ENCODE measurements at places on chromosomes 12 and 14.

- no peak for DNase-seq
Measured at GRCh38 chr12:131795064-131795463, 33.1 kb upstream of the MMP17 start.

GRCh38 chr14:103343905-103344797 lies 10.1 kb downstream of the EIF5 start:
- DNase-seq, result no peak

DNA sequence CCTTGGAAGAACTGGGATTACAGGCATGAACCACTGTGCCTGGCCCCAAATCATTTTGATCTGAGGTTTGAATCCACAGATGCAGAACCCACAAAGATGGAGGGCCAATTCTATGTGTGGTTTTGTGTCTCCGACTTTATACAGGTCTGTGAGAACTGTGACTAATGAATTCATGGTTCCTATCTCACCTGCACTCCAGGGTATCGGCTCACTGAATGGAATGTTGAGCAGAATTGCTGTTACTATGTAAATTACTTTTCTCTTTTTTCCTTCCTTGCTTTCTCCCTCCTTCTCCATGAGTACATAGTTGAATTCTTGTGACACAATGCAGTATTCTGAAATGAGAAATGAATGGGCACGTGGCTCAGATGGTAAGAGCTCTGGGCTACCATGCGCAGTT lies 21.1 kb upstream of the GALNT16 start:
- DNase-seq, result no peak

DNA sequence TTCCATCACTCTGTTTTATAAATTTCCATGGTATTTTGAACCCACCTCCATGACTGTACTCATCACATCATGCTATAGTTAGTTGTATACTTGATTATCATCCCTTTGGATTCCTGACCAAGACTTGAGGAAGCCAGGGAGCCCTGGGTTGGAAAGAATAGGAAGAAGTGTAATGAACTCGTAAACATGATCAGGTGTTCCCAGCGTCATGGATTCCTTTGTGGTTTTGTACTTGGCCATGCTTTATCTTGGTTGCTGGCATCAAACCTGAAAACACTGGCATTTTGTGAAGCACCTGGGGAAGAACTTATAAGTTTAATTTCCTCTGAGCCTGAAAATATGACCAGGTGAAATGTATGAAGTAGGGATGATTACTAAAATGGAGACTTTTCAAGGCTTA lies 76.4 kb downstream of the CHST11 start:
- DNase-seq, result no peak

GRCh38 chr12:88266806-88267360 lies 124.8 kb downstream of the TMTC3 start:
- no peak for DNase-seq

- no peak for DNase-seq
Measured at GRCh38 chr12:104121001-104121400, 17.0 kb downstream of the NFYB start.

- DNase-seq, result no peak
Measured at GRCh38 chr12:85641796-85642195, 194.4 kb downstream of the RASSF9 start.

DNA sequence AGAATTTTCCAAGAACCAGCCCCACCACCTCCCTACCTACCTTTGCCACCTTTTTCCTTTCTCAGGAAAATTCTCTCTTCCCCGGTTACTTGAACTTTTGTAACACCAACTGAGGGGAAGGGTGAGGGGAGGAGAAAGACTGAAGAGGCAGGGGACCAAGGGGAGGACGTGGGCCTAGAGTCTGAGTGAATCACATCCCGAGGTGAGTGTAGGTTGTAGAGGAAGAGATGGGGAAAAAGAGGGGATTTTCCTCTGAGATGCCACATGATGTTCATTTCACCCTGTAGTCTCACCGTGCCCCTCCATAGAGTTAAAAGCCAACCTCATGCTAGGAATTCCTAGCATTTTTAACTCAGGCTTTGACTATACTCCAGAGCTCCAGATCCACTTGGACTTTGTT lies 311.8 kb downstream of the RPAP3 start:
- no peak for DNase-seq

DNA sequence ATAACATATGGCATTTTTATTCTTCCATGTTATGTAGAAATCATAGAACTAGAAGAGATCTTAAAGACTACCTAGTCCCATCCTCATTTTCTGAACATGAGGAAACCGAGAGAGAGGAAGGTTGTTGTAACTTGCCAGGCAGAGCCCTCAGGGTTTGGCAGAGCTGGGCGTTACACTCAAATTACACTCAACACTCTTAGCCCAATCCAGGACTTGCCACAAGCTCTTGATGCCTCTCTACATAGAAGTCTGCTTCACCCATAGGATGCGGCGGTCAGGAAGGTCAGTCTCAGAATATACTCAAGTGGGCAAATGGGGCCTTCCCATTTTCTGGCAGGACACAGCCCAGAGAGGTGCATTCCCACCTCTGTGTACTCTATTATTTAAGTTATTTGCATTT lies 208.1 kb downstream of the ZFP36L1 start:
- no peak for DNase-seq

- DNase-seq, result no peak
Measured at GRCh38 chr14:69522026-69522425, 37.5 kb downstream of the PLEKHD1 start.

DNA sequence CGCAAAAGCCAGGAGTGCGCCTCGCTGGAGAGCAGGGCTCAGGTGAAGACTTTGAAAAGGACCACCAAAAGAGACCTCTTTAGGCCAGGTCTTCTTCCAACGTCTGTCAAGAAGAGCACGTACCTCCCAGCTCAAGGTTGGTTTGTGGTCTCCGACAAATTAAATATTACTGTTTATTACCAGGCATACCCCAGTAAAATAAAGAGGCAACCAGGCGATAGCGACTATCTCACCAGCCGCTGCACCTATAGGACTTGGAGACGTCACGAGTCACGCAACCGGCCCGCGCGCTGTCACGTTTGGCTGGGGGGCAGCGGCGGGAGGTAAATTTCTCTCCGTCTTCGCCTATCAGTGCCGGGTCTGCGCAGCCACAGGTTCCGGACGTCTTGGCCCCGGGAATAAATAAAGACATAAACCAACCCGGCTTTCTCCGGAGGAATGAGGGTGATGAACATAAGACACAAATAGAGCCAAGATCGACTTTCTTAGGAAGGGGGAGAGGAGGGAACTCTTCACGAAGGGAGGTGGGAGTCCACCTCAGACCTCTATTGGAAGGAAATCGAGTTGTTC lies 2.0 kb upstream of the TBX5 start:
- no peak for DNase-seq

DNA sequence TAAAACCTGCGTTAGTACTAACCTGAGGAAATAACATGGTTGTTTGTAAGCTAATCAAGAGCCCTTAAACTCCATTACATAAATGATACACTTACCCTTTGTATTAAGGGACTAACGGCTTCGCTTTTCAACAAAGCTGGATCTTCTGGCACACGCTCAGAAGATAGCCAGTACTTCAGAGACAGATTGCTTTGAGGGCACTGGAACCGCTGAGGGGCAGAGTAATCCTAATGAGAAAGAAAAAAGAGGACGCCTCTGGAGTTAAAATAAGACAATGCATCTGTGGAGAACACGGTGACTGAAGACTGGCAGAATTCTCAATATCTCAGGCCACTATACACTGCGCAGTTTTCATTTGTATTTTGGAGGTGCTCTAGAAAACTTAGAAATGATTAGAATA lies 1.5 kb upstream of the KTN1 start:
- DNase-seq, result no peak

- DNase-seq, result no peak
Measured at GRCh38 chr14:76924371-76925096, 98.3 kb downstream of the LRRC74A start.

DNA sequence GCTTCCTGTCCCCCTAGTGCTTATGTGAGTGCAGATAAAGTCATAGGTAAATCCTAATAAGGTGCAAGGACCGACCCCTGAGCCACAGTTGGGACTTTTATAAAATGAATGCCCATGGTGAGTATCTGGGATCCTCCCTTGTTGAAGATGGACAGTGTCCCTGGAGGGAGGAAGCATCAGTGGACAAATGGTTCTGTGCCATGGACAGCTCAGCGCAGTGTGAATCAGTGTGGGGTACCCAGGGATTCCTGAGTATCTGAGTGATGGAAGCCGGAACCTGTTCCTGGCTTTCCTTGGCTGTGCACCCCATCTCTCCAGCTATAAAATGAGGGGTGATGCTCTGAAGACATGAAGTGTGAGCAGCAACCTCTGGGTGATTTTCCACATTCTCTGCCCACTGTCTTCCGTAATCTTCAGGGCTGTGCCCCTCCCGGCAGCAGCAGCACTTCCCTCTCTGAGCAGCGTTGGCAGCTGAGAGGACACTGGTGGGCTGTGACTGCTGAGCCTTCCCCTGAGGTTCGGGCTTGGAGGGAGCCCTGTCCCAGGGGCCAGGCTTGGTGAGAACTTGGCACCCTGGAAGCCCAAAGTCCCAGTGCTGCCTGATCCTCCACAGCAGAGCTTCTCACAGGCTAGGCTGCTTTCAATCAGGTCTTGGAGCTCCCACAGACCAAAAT lies 25.0 kb downstream of the VCPKMT start:
- no peak for DNase-seq

GRCh38 chr12:97637770-97638169 lies 175.2 kb downstream of the RMST start:
- DNase-seq, result no peak

GRCh38 chr12:51021694-51022093 lies 4.5 kb downstream of the SLC11A2 start:
- DNase-seq, result no peak

GRCh38 chr12:44246482-44247105 lies 410.7 kb downstream of the TMEM117 start:
- no peak for DNase-seq

DNA sequence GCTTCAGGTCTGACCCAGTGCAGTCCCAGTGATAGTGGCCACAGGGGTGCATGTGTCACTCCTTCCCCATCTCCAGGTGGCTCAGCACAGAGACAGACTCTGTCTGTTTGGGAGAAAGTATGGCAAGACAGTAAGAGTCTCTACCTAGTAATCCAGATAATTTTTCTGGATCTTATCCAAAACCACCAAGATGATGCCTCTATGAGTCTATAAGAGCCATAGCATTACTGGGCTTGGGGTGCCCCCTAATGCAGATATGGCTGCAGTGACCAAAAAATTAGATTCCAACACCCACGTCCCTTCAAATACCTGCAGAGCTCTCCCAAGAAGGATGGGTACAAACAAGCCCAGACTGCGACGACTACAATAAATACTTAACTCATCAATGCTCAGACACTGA lies 123.8 kb downstream of the GRIP1 start:
- DNase-seq, result no peak

DNA sequence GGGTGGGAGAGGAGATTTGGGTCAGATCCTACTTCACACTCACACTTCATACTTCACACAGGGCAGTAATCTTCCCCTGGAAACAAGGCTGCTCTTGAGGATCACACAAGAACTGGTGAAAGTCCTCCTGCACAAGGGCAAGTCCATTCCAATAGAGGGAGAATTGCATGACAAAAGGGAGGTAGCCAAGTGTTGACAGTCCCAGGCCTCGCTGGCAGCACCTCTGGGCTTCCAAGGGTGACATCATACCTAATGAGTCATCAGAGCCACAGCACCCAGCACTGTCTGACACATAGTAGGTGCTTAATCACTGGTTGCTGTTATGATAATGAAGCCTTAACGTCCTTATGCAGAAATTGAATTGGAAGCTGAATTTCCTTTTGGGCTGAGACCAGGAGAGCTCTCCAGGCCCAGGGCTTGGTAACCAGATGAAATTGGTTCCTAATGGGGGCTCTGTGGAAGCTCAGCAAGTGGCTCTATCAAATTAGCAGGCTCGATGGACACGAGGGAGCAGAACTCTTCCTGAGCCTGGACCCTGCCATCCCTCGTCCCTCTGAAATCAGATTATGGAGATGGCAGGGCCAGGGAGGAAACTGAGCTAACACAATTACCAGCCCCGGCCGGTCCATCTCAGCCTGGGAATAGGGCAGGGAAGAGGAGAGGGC lies 58.8 kb upstream of the ACTN1 start:
- no peak for DNase-seq

GRCh38 chr12:6620885-6621274 lies 13.7 kb upstream of the CHD4 start:
- DNase-seq, result no peak

DNA sequence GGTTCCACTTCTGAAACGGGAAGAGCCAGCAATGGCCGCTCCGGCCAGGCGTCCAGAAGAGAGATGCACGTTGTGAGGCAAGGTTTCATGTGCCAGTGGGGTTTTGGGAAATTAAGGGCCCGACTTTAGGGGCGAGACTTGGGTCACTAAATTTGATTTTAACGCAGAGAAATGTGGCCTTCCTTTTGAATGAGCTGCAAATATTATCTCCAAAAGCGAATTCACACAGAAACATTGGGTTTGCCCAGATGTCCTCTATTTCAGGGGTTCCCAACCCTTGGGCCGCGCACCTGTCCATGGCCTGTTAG lies 2.3 kb upstream of the RNASE4 start:
- DNase-seq, result no peak

DNA sequence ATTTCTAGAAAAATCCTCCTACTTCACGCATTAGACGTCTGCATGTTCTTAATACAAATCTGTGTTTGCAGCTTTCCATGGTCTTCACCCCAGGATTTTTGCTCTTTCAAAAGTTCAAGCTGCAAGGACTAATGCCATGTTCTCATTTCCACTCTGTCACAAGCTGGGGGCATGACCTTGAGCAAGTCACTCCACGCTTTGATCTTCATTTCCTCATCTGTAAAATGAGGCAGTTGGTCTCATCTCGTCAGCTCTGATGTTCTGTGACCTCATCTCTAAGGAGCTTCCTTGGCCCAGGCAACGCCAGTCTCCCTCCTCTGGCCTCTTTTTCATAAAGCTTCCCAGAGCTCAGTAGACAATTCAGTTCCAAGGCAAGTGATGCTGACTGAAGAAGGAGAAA lies 18.8 kb upstream of the BMP4 start:
- DNase-seq, result no peak

DNA sequence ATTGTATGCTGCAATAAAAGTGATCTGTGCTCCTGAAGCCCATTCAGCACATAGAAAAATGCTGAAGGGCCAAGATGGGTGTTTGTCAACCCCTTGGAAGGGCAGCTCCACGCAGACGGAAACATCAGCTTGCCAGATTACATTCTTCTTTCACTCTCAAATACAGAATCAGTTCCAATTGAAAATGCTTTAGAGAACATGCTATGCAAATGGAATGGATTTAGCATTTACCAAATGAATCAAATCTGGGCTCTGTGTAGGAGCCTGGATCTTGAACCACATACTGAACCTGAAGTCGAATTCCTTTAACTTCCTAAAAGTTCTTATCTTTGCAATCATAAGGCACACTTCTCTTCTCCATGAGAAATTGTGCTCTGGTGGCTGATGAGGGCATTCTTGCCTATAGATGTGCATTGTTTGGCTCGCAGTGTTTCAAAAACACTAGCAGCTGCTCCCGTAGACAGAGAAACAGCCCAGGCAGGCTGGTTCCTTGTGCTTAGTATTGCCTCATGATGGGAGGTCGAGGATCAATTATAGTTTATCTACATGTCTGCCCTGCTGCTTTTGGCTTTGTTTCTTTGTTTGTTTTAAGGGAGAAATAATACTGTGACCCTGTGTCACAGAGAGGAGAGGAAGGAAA lies 489.8 kb upstream of the FLRT2 start:
- no peak for DNase-seq

GRCh38 chr14:60277605-60278190 lies 28.7 kb downstream of the PPM1A start:
- no peak for DNase-seq

GRCh38 chr12:50639721-50640120 lies 124.2 kb upstream of the ATF1 start:
- no peak for DNase-seq

GRCh38 chr12:45613296-45613695 lies 116.2 kb upstream of the ARID2 start:
- DNase-seq, result no peak

GRCh38 chr14:96251656-96252155 lies 4.3 kb upstream of the BDKRB1 start:
- DNase-seq, result no peak

Measured in Peyer's patch (tissue), 4 donors.